ENCODE measurements at places on chromosomes 7 and 10.

GRCh38 chr7:42831718-42832522, 80.0 kb downstream of the C7orf25 start:
- peak; percentile 56 for DNase-seq

DNA sequence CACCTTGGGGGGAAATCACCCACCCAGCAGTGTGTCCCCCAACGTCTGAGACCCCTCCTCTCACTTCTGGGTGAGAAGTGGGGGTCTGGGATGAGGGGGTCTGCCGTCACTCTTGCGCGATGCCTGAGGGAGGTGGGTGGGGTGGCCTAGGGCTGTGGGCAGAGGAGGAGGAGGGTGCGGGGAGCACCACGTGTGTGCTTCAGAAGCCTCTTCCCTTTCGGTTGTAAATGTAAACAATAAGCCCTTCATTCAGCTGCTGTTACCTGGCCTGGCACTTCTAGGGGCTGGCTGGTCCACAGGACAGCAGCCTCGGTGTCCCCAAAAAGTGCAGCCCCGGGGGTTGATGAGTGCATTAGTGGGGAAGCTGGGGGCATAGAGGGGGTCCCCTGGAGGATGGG, 1.3 kb downstream of the CLIP2 start:
- no peak for DNase-seq

GRCh38 chr10:31578181-31578852, 259.3 kb downstream of the ZEB1 start:
- no peak for DNase-seq

GRCh38 chr7:45021604-45022296, 21.7 kb downstream of the CCM2 start:
- DNase-seq: peak; percentile 42

- no peak for DNase-seq
Measured at GRCh38 chr7:15099074-15099473, 196.5 kb upstream of the DGKB start.

GRCh38 chr7:5492636-5493020, 69.0 kb upstream of the TNRC18 start:
- no peak for DNase-seq

- DNase-seq: no peak
Measured at GRCh38 chr10:49008505-49009198, 69.0 kb upstream of the LRRC18 start.

DNA sequence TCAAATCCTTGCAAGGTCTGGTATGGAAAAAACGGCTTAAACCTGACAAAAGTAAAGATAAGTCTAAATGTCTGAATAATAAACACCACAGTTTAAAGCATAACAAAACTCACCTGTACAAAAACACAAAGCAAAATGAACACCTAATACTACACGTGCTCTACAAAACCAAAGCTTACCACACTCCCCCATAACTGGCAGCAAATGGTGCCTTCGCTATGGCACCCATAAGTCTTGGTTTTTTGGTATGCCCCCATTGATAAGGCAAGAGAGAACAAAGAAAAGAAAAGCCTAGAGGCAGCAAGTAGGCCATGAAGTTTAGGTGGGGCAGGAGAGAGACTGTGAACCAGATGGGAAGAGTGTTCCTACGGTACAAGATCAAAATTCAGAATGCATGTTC, 34.2 kb downstream of the PDZD8 start:
- DNase-seq: no peak
